ENCODE measurements at places on chromosomes 11 and 22. TPM values are rescaled to one million over a fixed set of nuclear protein-coding genes. Genes with fewer than 3 reads are reported as not detected.

DNA sequence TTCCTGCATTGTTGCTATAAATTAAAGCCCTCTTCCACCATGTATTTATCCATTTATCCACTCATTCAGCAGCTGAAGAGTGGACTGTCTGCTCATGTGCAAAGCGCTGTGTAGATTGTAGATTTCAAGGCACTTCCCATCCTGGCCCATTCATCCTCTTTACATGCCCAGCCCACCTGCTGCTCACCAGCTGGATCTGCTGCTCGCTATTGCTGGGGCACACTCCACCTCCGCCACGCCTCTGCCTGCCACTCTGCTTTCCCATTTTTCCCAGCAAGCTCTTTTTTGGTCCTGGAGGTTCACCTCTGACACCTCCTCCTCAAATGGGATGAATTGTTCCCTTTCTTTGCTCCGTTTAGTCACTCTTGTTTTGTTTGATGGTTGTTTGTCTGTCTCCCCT lies 48.3 kb downstream of the CEP164 start:
- no peaks in the 10 kb centered on the region for H3K36me3 ChIP-seq
- no peak overlapping the region for H3K4me3 ChIP-seq
- no peaks in the 10 kb centered on the region for H3K4me1 ChIP-seq
- no peak overlapping the region for H3K27ac ChIP-seq
- H3K27me3 ChIP-seq: no peaks in the 10 kb centered on the region

GRCh38 chr11:59716051-59716450 lies 2.4 kb upstream of the OR10V1 start:
- no peaks in the 10 kb centered on the region for H3K4me1 ChIP-seq
- H3K27ac ChIP-seq: no peak overlapping the region
- no peak for DNase-seq

DNA sequence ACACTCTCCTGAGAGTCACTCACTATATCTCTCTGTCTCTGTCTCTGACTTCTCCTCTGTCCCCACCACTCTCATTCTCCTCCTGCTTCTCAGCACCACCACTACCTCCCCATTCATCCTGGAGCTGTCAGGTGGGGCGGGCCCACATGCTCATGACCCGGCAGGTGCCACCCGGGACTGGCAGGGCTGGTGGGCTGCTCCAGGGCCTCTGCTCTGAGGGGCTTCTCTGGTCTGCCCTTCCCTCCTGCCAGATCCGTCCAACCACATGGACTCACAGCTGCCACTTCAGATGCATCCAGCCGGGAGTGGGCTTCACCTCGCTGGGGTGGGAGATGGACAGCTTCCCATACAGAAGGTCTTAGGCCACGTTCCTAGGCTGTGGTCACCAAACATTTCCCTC lies 4.8 kb upstream of the EMID1 start:
- no peak for DNase-seq
- no peaks in the 10 kb centered on the region for H3K27me3 ChIP-seq
- H3K4me3 ChIP-seq: no peak overlapping the region
- H3K36me3 ChIP-seq: no peaks in the 10 kb centered on the region

CLDN5 gene
- not detected for total RNA-seq

SGSM1 gene
- 5.5 TPM for total RNA-seq

Data from Caco-2 (cell line).